ENCODE measurements at places on chromosomes 3 and 15. TPM values are rescaled to one million over a fixed set of nuclear protein-coding genes. Genes with fewer than 3 reads are reported as not detected.

DNA sequence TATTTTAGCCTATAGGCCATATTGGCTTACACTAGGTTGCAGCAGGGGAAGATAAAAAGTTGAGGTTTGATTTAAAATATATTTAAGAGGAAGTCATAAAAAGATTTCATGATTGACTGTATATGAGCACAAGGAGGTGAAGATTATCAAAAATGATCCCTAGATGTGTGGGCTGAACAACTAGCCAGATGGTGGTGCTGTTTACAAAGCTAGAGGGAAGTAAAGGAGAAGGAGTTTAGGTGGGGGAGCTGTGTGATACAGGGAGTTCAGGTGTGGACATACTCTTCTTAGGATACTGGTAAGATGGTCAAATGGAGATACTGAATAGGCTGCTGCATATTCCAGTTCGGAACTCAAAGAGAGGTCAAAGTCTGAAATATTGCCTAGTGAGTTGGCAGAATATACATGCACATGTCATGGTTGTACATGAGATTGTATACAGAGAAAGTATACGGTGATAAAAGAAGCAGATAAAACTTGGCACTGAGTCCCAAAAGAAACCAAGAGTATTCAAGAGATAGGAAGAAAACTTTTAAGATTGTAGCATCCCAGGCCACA lies 727.8 kb downstream of the NLGN1 start:
- no peak for DNase-seq

DNA sequence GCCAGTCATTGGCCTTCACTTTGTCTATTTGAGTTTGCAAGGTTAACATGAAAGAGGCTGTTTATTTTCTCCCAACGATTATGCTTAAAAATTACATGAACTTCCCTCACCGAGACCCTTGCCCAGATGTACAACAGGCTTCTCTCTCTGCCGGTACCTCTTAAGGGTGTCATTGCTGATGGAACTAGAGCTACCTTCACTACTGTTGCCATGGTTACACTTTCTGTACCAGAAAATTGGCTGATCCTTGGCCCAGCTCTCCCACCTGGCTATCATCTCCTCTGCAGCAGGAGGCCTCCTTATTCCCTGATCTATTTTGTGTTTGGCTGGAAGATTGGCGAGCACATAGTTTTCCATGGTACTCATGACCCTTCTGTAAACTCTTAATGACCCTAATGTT lies 24.0 kb upstream of the LIPC start:
- DNase-seq = no peak

DNA sequence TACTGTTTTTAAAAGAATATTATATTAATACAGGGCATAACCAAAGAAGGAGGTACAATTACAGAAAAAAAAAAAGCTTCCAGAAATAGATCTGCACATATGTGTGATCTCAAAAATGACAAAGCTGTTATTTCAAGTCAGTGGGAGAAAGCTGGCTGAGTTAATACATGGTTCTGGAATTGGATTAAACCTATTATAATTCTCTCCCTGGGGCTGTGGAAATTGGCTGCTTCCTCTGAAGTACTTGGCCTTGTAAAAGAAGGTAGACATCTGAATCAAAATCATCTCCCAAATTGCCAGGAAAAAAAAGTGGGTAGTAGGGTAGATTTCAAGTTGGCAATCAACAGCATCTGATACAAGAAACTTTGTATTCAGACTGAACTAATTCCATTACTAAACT lies 723.9 kb upstream of the ALCAM start:
- DNase-seq = no peak

- DNase-seq = peak; percentile 72
Measured at GRCh38 chr15:70142322-70143191, 44.8 kb upstream of the TLE3 start.

- DNase-seq = no peak
Measured at GRCh38 chr3:53074761-53075742, 29.2 kb upstream of the SFMBT1 start.

- no peak for DNase-seq
Measured at GRCh38 chr3:73694983-73695757, 70.4 kb upstream of the PDZRN3 start.

DNA sequence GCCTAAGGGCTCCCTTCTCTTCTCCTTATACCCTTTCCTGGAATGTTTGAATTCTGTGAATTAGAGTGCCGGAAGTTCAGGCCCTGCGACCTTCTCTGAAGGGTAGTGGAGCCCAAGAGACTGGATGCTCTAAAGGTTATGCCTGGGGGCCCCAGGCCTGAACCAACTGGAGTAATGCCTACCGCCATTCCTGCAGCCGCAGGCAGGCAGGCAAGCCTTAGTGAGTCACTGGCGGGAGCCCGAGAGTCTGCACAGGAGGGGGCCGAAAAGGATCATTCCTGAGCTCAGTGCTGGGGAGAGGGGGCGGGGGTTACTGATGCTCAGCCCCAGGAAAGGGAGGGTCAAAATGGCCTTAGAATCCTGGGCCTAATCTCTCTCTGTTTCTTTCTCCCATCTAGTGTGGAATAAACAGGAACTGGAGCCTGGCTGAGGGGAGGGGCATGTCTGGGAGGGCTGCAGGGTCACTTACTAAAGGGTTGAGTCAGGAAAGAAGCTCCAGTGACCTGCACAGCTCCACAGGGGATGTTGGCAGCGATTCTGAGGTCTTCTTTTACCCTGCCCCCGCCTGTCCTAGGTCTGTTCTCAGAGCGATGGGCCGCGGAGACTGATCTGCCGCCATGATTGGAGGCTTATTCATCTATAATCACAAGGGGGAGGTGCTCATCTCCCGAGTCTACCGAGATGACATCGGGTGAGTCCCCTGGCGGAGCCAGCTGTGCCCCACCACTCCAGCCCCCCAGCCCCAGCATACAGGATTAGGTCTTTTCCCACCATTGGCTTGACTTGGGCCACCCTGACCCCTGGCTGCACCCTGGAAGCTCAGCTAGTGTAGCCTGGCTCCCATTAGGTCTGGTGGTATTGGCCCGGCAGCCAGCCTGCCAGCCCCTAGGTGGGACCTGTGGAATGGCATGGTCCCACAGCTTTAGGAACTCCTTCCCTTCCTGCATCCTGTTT lies 2.0 kb downstream of the AP2M1 start:
- no peak for DNase-seq

Gene CHRFAM7A
- total RNA-seq = not detected

Gene POPDC2
- 2.3 TPM for total RNA-seq
